ENCODE measurements at places on chromosomes 3 and 15.

- DNase-seq = no peak
Observed at GRCh38 chr3:55725681-55726500, 238.8 kb upstream of the WNT5A start.

DNA sequence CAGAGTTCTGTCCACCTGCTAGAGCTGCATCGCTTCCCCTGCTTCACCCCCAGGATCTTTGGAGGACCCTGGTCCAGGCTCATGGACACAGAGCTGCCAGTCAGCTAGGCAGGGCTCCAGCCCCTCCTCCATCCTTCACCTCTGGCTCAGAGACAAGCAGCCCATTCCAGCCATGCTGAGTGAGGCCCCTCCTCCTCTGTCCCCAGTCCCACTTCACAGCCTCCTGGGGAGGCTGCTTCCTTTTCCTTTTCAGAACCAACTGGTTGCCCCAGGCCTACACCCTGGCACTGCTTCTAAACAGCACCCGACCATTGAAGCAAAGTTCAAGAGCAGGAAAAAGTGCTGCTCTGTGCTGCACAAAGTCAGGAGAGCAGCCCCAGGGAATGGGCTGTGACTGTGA, 22.2 kb downstream of the IQSEC1 start:
- DNase-seq = no peak

GRCh38 chr3:146546366-146546965, 2.1 kb upstream of the PLSCR1 start:
- no peak for DNase-seq

DNA sequence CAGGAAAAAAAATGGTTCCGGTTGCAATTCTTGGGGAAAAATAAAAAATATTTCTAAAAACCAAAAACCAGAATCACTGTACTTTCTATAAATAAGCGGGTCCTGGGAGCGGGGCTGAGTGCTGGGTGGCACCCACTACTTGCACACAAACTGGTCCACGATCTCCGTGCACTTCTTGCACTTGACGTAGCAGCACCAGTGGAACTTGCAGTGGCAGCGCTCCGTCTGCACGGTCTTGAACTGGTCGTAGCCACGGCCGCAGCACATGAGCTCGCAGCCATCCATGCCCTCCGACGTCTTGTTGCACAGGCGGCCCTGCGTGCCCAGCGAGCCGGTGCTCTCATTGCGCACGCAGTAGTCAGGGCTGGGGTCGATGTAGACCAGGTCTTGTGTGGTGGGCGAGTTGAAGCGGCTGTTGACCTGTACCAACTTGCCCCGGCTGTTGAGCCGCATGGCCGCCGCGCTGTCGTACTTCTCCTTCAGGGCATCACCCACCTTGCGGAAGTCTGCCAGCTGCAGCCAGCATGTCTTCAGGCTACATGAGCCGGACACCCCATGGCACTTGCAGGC, 17.1 kb downstream of the WNT5A start:
- no peak for DNase-seq

DNA sequence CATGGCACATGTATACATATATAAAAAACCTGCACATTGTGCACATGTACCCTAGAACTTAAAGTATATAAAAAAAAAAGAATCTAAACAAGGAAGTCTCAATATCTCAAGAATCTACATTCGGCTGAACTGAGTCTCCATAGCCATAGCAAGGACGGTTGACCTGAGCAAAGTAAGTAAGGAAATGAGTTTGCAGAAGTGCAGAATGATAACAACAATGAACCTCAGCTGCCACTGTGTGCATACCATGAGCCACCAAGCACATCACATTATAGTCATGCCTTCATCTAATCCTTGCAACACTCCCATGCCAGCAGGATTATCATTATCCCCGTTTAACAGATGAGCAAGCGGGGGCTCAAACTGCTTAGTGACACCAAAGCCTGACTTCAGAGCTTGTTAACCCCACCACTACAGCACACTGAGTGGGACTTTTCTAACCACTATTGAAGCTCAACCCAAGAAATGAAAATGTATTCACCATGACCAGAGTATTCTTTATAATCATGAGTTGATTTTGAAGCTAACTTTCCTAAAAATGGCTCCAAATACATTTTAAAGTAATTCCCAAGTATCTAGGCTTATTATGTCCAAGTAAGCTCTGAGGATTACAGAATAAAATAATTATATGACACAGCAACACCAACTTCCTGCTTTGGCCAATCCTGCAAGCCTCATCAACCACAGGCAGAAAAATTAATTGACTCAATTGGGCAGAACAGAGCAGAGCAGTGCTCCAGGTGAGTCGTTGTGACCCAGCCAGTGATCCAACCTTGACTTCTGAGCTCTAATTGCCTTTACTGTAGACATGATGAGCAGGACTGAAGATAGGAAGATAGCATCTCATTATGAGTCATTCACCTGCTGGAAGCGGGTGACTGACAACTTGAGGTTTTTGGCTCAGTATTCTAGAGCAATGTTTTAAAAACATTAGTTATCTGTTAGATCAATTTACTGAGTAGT, 47.3 kb upstream of the IL12A start:
- DNase-seq = no peak

DNA sequence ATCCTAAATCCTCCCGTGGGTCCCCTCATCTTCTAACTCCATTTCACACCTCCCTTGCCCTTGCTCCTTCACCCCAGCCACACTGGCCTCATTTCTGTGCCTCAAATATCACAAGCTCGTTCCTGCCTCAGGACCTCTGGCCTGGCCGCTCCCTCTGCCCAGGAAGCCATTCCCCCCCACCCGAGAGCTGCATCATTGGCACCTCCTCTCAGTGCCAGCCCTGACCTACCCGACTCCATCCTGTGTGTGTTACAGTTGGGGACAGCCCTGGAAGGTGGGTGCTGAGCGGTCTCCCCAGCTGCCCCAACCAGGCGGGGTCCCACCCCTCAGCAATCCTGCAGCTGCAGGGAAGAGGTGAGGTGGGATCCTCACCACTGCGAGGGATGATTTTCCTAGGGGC, 14.5 kb downstream of the PLXND1 start:
- DNase-seq = no peak

GRCh38 chr15:66819084-66819483, 117.0 kb downstream of the SMAD6 start:
- DNase-seq = no peak

DNA sequence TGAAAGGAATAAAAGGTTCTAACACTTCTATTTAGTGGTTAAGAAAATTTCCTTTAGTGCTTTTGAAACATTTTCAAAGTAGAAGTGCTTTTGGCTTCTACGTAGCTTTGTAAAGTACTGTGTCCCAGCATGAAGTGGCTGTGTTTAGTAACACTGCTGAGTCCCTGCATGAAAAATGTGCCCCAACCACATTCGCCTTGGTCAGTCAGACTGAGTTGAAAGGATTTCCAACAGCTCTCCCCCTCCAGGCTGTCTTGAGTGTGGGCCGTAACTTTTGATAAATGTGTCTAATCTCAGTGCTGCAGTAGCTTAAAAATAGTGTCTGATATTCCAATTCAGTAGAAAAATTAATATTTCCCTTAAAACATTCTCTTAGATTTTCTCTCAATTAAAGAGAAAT, 115.0 kb downstream of the NR1D2 start:
- no peak for DNase-seq

DNA sequence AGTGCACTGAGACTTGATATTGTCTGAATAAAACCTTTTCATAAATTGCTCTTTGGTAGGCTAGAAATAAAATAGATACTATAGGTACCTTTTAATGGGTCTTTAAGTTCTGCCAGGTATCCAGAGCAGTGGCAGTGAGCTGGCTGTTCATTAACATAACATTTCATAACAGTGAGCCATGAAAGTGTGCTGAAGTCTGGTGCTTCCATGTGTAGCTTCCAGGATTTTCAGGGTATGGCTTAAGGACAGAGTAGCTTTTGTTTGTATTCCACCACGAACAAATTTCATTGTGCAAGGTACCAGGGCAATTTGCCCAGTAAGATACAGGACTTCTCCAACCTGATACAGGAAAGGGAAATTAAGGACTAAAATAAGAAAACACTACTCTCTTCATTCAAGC, 124.7 kb upstream of the NANOGP8 start:
- no peak for DNase-seq

DNA sequence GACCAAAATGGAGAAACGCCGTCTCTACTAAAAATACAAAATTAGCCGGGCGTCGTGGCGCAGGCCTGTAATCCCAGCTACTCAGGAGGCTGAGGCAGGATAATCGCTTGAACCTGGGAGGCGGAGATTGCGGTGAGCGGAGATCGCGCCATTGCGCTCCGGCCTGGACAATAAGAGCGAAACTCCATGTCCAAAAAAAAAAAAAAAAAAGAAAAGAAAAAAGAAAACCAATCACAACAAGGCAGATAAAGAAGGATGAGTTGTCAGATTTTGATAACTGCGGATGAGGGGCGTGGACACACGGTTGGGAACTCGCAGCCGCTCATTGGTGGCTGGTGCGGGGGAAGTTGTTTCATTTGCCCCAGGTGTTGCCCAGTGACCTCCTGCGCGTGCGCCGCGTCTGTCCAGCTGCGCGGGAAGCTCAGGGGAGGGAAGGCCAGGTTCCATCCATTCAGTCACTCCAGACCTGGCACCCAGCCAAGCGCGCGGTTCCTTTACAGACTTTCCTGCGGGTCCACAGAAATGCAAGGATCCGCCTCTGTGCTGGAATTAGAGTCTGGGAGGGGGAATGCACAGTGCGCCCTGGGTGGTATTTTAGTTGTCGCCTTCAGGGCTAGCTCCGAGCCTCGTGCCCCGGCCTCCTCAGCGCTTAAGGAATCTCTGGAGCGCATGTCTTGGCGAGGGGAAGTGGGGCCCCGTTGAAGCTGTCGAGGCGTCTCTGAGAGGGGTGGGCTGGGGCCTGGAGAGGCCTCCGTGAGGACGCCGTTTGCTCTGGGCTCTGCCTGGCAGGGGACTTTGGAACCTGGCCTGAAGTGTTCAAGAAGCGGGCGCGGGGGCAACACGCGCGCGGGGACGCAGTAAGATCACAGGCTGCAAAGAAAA, 708 bp upstream of the GCHFR start:
- no peak for DNase-seq

DNA sequence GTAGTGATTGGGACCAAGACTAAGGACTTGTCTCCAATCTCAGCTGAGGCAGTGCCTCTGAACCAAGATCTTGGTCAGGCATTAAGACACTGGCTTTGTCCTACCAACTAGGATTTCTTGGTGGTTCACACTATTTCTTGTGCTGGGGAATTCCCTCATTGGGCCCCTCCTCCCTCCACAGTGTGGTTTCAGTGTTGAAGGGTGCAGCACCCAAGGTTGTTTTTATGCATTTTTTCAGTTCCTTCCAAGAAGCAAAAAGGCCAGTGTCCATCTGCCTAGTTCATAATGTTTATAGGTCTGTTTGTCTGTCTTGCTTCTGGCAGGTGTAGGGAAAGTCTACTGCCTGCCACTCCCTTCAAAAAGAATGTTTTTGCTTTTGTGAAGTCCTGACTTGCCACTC, 10.6 kb upstream of the ITPKA start:
- DNase-seq = no peak

DNA sequence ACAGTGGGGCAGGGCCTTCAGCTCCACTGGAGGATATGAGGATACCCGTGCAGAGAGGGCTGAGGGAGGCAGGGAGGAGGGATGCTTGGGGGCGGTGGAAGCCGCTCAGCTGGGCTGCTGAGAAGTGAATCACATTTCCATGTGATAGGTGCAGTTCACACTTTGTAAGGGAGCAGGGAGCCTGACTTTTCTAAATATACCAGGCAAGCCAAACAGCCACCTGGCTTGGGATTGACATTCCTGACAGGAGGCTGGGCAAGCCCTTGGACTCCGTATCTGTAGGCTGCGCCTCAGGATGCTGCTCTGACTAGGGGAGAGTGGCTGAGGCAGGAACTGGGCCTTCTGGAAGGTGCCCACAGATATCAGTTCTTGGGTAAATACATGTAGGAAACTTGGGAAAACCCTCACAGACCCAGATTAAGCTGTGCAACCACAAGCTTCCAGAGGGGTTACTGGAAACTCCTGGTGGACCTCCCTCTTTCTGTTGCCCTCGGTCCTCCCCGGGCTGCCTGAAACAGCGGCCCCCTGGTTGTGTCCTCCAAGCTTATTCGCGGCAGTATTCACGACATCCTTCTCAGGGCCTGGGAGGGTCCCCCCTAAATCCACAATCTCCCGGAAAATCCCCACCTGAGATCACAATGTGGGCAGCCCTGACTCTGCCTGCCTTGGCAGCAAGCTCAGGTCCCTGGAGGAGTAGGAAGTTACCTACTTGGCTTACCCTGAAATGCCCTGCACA, 33.0 kb upstream of the ADCY5 start:
- DNase-seq = no peak

GRCh38 chr3:41000471-41000870, 198.8 kb upstream of the CTNNB1 start:
- DNase-seq = no peak

GRCh38 chr3:43086460-43087165, 19.3 kb downstream of the POMGNT2 start:
- no peak for DNase-seq

DNA sequence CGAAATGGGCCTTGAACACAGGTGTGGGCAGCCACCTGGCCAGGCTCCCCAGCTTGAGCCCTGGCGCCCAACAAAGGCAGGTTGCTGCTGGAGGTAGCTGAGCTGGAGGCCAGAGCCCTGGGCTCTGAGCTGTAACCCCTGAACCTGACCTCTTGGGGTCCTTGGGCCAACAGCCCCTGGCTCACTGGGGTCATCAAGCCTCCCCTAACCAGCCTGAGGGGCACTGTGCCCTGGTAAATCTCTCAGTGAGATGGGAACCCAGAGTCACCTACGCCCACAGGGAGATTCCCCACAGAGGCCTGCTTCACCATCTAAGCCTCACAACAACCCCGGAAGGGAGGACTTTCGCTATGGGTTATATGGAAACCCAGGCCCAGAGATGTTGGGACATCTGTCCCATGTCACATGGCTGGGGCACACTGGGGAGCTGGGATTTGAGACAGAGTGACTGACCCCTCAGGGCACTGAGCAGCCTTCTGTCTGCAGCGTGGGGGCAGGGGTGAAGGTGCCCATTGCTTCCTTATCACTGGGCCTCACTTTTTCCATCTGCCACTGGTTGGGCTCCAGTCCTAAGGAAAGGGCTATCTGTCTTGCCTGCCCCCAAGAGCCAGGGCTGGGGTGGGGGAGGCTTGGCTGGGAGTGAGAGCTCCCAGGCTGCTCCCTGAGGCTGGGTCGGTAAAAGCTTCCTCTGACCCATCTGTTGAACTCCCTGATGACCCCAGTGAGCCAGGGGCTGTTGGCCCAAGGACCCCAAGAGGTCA, 59.1 kb downstream of the IQSEC1 start:
- DNase-seq = no peak
